ENCODE measurements at places on chromosomes 12 and 14. TPM values are rescaled to one million over a fixed set of nuclear protein-coding genes. Genes with fewer than 3 reads are reported as not detected.

The LRTM2 gene
- not detected for total RNA-seq

The IFT43 gene
- total RNA-seq: 8.9 TPM

The KRT5 gene
- total RNA-seq: not detected

The TAS2R10 gene
- 0.54 TPM for total RNA-seq

The ARHGEF40 gene
- 0.31 TPM for total RNA-seq

The SEL1L gene
- total RNA-seq: 54.0 TPM

The CBLN3 gene
- total RNA-seq: 2.8 TPM

The CLEC6A gene
- not detected for total RNA-seq

The RHOJ gene
- total RNA-seq: not detected

The B4GALNT3 gene
- 3.1 TPM for total RNA-seq

The SERPINA10 gene
- total RNA-seq: not detected

The ACOT2 gene
- total RNA-seq: 32.3 TPM

The GPR137C gene
- total RNA-seq: 0.72 TPM

The MSI1 gene
- 0.16 TPM for total RNA-seq

The BHLHE41 gene
- 0.45 TPM for total RNA-seq

The ADAMTS20 gene
- total RNA-seq: not detected

The PIANP gene
- 0.08 TPM for total RNA-seq

The MAPK1IP1L gene
- 101 TPM for total RNA-seq

The CLMN gene
- 40.4 TPM for total RNA-seq

The FAR2 gene
- total RNA-seq: 1.2 TPM

The PMCH gene
- not detected for total RNA-seq

The PLEKHG7 gene
- total RNA-seq: 1.3 TPM

The AKAP5 gene
- total RNA-seq: 3.7 TPM

The BMP4 gene
- total RNA-seq: 0.46 TPM

The SLC5A8 gene
- total RNA-seq: not detected

The KLHDC1 gene
- total RNA-seq: 0.72 TPM

The RNASE7 gene
- not detected for total RNA-seq

The GAPDH gene
- 5,606 TPM for total RNA-seq

The KRT71 gene
- total RNA-seq: not detected

The PTGR2 gene
- total RNA-seq: 5.3 TPM

The UBE3B gene
- 17.4 TPM for total RNA-seq

The PAH gene
- total RNA-seq: 1.9 TPM

The SIX6 gene
- not detected for total RNA-seq

The SLC6A13 gene
- 0.61 TPM for total RNA-seq

The FGF6 gene
- not detected for total RNA-seq

The NXPH4 gene
- total RNA-seq: 0.26 TPM

The YAF2 gene
- 33.3 TPM for total RNA-seq

The ADGRD1 gene
- 1.3 TPM for total RNA-seq

The ANKS1B gene
- not detected for total RNA-seq

The FRMD6 gene
- total RNA-seq: 3.9 TPM

The SMIM41 gene
- not detected for total RNA-seq

The ARHGDIB gene
- total RNA-seq: 796 TPM

The PARPBP gene
- 21.2 TPM for total RNA-seq

The METTL17 gene
- total RNA-seq: 85.3 TPM

The RNFT2 gene
- 17.3 TPM for total RNA-seq

The OR4M1 gene
- not detected for total RNA-seq

The CDKN3 gene
- 61.8 TPM for total RNA-seq

The B4GALNT1 gene
- total RNA-seq: 0.38 TPM

The TMED10 gene
- total RNA-seq: 147 TPM

The KRT2 gene
- 0.08 TPM for total RNA-seq

The SALL2 gene
- total RNA-seq: 6.3 TPM

The RAB35 gene
- 99.2 TPM for total RNA-seq

All from GM12878 (cell line).